Activated T-cell treated with anti-CD3 and anti-CD28 coated beads, Interleukin-2, amount 50 U/mL, for 72 hours (primary cell): ENCODE measurements at places on chromosomes 2 and 18.
A peak's percentile ranks its signal among the peaks of the same experiment; 100 is the strongest.

- H3K36me3 ChIP-seq, result no peaks in the 10 kb centered on the region
- no peaks in the 10 kb centered on the region for H3K27me3 ChIP-seq
- DNase-seq, result no peak
- no peak within 1 kb of the TSS for H3K4me3 ChIP-seq
- no peaks in the 10 kb centered on the region for H3K4me1 ChIP-seq
These were observed at the start of gene MAB21L4 for GRCh38 chr2:240895656-240896388. Gene MAB21L4 (minus strand): TSS chr2:240896156. CDS start chr2:240895997, 159 bp downstream.

GRCh38 chr2:209624192-209624938 is 147.3 kb upstream of the UNC80 start:
- H3K27ac ChIP-seq, result no peak overlapping the region
- H3K36me3 ChIP-seq, result no peaks in the 10 kb centered on the region
- no peak for DNase-seq

GRCh38 chr2:142944721-142945120 is 67.3 kb downstream of the KYNU start:
- no peaks in the 10 kb centered on the region for H3K27me3 ChIP-seq
- H3K4me1 ChIP-seq, result no peaks in the 10 kb centered on the region
- H3K4me3 ChIP-seq, result no peak overlapping the region
- no peak overlapping the region for H3K27ac ChIP-seq
- H3K36me3 ChIP-seq, result no peaks in the 10 kb centered on the region

GRCh38 chr18:74895686-74896085 is 298.0 kb downstream of the ZNF407 start:
- H3K36me3 ChIP-seq, result no peaks in the 10 kb centered on the region
- H3K4me3 ChIP-seq, result no peak overlapping the region
- peaks cover 9% of the 10 kb centered on the region for H3K4me1 ChIP-seq

GRCh38 chr2:72744049-72744448 is 81.8 kb downstream of the EXOC6B start:
- no peaks in the 10 kb centered on the region for H3K4me1 ChIP-seq
- no peak for DNase-seq
- no peaks in the 10 kb centered on the region for H3K36me3 ChIP-seq

DNA sequence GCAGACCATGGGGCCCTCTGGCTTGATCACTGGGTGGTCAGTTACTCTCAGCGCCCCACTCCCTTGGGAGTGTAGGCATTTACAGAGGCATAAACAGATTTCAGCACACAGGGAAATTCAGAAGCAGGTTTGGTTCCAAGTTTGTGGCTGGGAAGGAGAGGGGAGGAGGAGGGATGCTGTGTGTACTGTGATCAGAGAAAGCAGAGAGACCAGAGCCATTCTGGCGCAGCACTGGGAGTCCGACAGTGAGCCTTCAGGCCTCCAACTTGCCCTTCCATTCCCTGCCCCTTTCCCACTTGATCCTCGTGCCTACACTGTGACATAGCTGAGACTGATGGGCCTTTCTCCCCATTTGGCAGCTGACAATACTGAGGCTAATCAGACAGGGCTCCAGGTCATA is 47.8 kb upstream of the LOXHD1 start:
- H3K4me1 ChIP-seq, result no peaks in the 10 kb centered on the region
- no peak overlapping the region for H3K27ac ChIP-seq
- no peak overlapping the region for H3K4me3 ChIP-seq
- no peak for DNase-seq
- H3K36me3 ChIP-seq, result no peaks in the 10 kb centered on the region

DNA sequence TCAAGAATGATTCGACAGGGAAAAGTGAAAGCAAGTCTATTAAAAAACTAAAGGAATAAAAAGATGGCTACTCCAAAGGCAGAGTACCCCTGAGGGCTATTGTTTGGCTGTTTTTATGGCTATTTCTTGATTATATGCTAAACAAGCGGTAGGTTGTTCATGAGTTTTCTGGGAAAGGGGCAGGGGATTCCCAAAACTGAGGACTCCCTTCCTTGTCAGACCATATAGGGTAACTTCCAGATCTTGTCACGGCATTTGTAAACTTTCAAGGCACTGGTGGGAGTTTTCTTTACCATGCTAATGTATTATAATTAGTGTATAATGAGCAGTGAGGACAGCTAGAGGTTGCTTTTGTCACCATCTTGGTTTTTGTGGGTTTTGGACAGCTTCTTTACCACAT is 474.9 kb upstream of the MC4R start:
- H3K27me3 ChIP-seq, result no peaks in the 10 kb centered on the region
- no peaks in the 10 kb centered on the region for H3K4me1 ChIP-seq
- H3K36me3 ChIP-seq, result no peaks in the 10 kb centered on the region
- H3K4me3 ChIP-seq, result no peak overlapping the region
- DNase-seq, result no peak

GRCh38 chr2:220081171-220081570 is 453.7 kb downstream of the SLC4A3 start:
- H3K4me3 ChIP-seq, result no peak overlapping the region
- H3K27ac ChIP-seq, result no peak overlapping the region
- H3K4me1 ChIP-seq, result no peaks in the 10 kb centered on the region
- no peak for DNase-seq

GRCh38 chr2:186605041-186605440 is 15.2 kb downstream of the ITGAV start:
- no peaks in the 10 kb centered on the region for H3K4me1 ChIP-seq
- no peaks in the 10 kb centered on the region for H3K27me3 ChIP-seq
- H3K4me3 ChIP-seq, result no peak overlapping the region
- no peak overlapping the region for H3K27ac ChIP-seq

DNA sequence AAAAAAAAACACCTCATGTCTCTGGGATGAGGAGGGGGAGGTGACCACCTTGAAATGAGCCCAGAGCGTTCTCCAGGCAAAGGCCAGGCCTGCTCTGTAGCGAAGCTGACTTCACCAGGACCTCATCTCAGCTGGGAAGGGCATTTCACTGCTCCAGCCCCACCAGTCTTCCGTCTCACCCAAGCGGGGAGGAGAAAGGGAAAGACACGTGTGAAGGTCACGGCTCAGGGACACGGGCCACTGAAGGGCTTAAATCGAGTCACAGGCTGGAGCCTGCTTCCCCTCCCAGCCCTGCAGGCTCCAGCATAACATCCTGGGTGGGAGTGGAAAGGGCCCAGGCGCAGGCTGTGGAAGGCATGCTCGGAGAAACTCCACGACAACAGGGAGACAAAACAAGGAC is 18.1 kb downstream of the THAP4 start:
- H3K4me1 ChIP-seq, result peaks cover 55% of the 10 kb centered on the region
- DNase-seq, result no peak
- H3K27ac ChIP-seq, result no peak overlapping the region
- H3K36me3 ChIP-seq, result peaks cover 15% of the 10 kb centered on the region
- no peak overlapping the region for H3K4me3 ChIP-seq
- H3K27me3 ChIP-seq, result no peaks in the 10 kb centered on the region

DNA sequence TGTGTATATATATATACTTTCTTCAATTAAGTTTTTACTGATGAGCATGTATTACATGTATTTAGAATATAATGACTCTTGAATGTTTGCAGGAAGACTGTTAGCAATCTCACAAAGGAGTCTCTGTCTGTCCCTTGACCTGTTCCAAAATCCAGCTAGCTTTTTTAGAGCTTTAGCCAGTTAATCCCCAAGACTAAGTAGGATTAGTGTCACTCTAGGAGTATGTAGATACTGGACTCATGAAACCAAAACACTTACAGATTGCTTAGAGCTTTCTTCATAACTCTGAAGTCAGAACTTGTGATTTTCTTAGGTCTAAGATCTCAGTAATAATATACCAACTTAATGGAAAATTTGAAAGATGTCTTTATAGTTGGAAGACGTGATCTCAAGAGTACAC is 2.2 kb downstream of the UBXN4 start:
- peaks cover 10% of the 10 kb centered on the region for H3K36me3 ChIP-seq
- H3K27me3 ChIP-seq, result no peaks in the 10 kb centered on the region
- DNase-seq, result no peak

GRCh38 chr2:33530690-33531548 is 54.5 kb downstream of the RASGRP3 start:
- H3K27ac ChIP-seq, result no peak overlapping the region
- H3K27me3 ChIP-seq, result no peaks in the 10 kb centered on the region
- DNase-seq, result no peak
- H3K4me3 ChIP-seq, result no peak overlapping the region
- H3K4me1 ChIP-seq, result peaks cover 4% of the 10 kb centered on the region
- H3K36me3 ChIP-seq, result no peaks in the 10 kb centered on the region

DNA sequence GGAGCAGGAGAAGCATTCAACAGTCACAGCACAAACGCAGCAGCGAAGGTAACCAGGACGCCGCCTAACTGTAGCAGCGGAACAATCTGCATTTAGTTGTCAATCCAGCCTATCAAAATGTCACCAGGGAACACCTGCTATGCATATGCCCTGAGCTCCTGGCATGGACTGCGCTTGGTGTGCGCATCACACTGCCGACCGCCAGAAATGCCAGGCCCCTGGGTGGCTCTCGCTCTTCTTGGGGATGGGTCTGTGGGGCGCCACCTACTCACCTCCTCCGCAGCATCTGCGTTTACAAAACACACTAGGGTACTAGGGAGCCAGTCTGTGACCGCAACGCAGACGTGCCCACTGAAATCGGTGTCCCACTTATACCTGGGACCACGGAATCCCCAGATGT is 31.7 kb downstream of the ZNF516 start:
- no peaks in the 10 kb centered on the region for H3K27me3 ChIP-seq
- H3K27ac ChIP-seq, result peak overlapping the region; percentile 2

DNA sequence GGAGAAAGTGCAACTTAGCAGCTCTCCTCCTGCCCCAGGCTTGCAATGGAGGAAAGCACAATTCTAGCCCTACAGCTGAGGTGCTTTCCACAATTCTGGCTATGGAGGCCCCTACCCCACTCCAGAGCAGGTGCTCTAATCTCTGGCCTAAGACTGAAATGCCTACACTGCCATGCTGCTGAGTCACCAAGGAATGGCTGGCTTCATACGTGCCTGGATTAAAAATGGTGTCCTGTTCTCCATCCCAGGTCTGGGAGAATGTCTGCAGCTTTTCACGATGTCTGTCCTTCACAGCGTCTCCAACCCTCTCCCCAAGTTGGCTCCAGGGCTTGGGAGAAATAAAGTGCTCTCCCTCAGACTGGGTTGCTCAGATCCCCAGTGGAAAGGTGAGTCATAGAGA is 48.5 kb downstream of the MBOAT2 start:
- H3K4me1 ChIP-seq, result peaks cover 5% of the 10 kb centered on the region
- H3K27ac ChIP-seq, result no peak overlapping the region
- no peak overlapping the region for H3K4me3 ChIP-seq
- H3K27me3 ChIP-seq, result peaks cover 3% of the 10 kb centered on the region

DNA sequence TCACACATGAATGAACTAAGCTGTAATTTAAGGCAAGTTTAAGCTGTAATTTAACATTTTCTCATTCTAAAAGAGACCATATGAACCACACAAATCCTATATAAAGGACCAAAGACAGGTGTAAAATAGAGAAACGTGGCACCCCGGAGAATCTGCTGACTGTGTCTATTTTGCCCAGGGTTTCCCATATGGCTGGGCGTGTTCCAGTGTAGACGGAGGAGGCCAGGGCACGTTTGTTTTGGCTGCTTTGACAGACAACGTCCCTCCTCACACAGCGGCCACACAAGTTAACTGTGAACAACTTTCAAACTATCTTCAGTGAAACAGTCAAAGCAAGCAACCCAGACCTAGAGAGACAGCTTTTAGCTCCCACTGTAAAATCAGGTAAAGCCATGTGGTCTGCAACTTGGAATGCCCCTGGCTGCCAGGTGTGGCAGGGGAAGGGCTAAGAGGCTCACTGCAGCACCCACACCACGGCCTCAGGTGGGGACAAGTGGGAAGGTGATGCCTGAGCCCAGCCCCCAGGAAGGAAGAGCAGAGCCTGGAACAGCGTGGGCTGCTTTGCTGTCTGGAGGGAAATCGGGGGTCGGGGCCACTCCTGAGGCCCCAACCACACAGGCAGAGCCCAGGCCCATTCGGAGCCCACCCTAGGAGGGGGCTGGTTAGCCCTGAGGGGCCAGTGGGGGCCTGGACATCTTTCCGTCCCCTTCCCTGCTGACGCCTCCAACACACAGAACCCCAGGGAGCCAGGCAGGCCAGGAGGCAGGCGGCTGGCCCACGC is 40.7 kb downstream of the SLC66A2 start:
- H3K4me1 ChIP-seq, result peaks cover 31% of the 10 kb centered on the region
- no peaks in the 10 kb centered on the region for H3K27me3 ChIP-seq
- peaks cover 14% of the 10 kb centered on the region for H3K36me3 ChIP-seq
- DNase-seq, result no peak

- H3K4me3 ChIP-seq, result no peak overlapping the region
- H3K27me3 ChIP-seq, result no peaks in the 10 kb centered on the region
- no peak overlapping the region for H3K27ac ChIP-seq
- DNase-seq, result peak; percentile 58
- H3K4me1 ChIP-seq, result peaks cover 10% of the 10 kb centered on the region
- H3K36me3 ChIP-seq, result peaks cover 3% of the 10 kb centered on the region
These were observed 29.7 kb downstream of the NOL10 start for GRCh38 chr2:10659898-10660568.

DNA sequence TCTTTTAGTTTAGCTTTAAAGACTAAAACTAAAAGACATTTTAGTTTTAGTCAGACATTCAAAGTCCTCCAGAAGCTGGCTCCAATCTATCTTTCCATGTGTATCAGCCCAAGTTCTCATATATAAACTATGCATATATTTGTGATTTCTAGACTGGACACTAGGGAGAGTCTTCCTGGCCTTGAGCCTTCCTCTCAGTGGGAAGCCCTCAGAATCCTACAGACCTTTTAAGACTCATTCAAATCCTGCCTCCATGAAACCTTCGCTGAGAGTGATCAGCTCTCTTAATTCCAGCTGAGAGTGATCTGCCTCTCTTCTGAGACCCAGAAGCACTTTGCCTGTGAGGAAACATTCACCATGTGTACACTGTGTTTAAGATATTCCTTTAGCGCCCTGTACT is 452.7 kb downstream of the TGIF1 start:
- no peak for DNase-seq
- no peak overlapping the region for H3K27ac ChIP-seq
- no peaks in the 10 kb centered on the region for H3K4me1 ChIP-seq

GRCh38 chr2:132583666-132584360 is 86.2 kb downstream of the LYPD1 start:
- DNase-seq, result no peak
- H3K4me1 ChIP-seq, result no peaks in the 10 kb centered on the region
- H3K27ac ChIP-seq, result no peak overlapping the region
- H3K36me3 ChIP-seq, result no peaks in the 10 kb centered on the region

DNA sequence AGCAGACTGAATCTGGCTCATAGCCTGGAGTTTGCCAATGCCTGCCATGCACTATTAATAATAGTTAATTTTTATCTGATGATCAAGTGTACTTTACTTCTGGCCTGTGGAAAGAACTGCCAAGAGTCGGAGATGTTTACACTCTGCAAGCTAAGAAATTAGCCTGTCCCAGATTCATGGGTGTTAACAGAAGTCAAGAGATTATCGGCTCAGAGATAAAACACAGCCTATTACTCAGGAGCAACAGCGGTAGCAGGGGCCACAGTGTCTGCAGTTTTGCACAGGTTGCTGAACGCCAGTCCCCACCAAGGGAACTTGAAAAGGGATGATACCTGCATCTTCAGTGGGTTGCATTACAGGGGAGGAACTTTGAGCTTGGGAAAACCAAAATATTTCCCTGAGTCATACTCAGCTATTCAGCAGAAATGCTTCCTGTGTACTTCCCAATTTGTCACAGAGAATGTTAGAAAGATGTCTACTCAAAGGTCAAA is 4.3 kb upstream of the ADI1 start:
- H3K36me3 ChIP-seq, result no peaks in the 10 kb centered on the region
- H3K27ac ChIP-seq, result no peak overlapping the region
- no peak for DNase-seq
- H3K4me3 ChIP-seq, result no peak overlapping the region
- no peaks in the 10 kb centered on the region for H3K27me3 ChIP-seq
